ENCODE measurements at places on chromosomes 2 and 18.
A peak's percentile ranks its signal among the peaks of the same experiment; 100 is the strongest.

DNA sequence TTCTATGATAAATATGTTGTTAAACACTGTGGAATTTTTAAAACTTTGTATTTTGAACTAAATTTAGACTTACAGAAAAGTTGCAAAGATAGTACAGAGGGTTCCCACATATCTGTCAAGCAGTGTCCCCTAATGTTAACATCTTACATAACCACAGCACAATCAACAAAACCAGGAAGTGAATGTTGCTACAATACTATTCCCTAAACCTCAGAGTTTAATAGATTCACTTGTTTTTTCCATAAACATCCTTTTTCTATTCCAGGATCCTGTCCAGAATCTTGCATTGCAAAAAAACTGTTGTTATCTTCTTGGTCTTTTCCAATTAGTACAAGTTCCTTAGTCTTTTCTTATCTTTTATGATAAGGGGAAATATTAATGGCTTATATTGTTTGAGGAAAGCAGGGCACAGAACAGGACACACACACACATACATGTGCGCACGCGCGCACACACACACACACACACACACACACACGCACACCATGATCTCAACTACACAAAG is 251.1 kb upstream of the TRIB2 start:
- DNase-seq: no peak

GRCh38 chr18:59660786-59661743 is 36.2 kb downstream of the CCBE1 start:
- DNase-seq: no peak

- DNase-seq: peak; percentile 14
Observed at GRCh38 chr18:49399003-49399402, 61.4 kb downstream of the DYM start.

GRCh38 chr2:145631561-145631960 is 1111.6 kb upstream of the ZEB2 start:
- DNase-seq: no peak

DNA sequence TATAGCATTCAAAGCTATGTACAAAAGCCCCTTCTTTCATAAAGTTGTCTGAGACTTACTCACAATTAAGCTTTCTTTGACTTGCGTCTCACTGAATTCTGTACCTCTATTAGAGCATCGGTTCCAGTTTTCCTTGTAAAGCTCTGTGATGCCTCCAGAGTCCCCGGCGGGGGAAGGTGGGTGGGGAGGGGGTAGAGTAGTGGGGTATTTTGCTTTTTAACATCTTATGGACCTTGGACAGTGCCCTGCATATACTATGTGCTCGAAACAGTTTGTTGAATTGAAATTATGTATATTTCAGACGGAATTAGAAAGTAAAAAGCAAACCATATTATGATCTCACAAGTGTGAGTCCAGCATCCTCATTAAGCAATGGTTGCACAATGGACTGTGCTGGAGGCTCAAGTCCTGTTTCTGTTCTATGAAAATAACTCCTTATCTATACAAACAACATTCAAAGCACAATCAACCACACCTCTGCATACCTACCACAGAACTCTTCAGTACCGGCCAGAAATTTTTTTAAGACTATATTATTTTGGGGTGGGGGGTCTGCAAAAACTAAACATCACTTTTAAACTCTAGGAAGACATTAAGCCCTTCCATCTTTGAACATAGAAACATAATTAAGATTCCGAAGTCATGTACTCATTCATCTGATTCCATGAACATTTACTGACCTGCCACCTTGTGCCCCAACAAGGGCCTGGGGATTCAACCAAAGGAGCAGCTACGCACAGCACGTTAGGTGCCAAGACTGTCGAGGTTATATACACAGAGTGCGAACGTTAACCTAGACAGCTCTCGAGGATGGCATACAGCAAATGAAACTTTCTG is 908 bp downstream of the STAT1 start:
- DNase-seq: no peak

GRCh38 chr18:36099311-36099710 is 29.8 kb downstream of the SLC39A6 start:
- DNase-seq: no peak

DNA sequence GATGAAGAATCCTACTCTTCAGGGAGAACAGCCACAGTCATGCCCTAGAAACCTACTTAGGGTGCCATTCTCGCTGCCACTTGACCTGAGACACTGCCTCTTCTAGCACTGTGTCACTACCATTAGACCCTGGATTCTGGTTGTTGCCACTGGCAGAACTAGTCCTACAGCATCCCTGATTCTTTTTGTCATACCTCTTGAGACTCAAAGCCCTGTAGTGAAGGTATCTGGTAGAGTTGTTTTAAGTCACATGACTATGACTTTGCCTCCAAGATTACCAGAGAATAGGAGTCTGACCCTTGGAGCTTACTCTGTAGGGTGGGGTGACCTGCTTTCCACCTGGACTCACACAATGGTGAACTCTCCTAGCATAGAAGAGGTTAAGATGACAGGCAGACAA is 296.7 kb downstream of the TNS1 start:
- DNase-seq: no peak

DNA sequence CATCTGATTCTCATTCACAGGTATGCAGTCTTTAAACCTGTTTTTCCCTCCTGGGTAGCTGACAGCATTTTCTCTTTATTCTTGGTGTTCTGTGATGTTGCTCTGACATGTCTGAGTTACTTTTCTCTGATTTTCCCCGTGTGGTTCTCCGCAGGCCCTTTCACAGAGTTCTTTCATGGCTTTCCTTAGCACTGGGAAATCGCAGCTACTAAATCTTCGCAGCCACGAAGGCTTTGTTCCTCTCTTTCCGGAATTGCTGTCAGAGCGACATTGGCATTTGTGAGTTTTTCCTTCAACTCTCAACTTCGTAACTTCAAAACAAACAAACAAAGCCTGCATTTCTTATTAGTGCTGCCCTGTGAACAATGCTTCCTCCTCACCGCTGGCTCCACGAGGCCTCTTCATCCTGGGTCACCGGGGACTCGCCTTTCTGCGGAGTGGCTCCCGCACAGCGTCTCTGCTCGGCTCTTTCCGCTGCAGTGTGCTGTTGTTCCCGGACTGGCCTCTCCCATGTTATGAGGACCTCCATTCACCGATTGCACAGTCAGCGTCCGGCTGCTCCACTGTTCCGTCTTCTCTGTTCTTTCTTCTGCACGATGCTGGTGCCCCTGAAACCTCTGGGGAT is 16.1 kb downstream of the COLEC11 start:
- DNase-seq: no peak

DNA sequence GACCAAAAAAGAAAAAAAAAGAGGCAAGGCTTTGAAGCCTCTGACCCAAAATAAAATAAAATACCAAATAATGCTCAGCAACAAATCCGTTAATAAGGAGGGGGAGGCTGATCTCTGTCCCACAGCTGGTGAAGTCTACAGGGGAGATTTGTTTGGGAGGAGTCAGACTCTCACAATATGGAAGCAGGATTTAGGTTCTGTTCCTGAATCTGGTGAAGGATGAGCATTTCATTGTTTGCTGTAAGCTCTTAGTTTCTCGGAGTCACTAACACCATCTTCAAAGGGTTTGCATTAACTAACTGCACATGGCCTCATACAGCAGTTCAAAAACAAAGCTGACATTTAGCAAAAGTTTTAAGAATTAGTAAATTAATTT is 339.4 kb upstream of the TNP1 start:
- no peak for DNase-seq

DNA sequence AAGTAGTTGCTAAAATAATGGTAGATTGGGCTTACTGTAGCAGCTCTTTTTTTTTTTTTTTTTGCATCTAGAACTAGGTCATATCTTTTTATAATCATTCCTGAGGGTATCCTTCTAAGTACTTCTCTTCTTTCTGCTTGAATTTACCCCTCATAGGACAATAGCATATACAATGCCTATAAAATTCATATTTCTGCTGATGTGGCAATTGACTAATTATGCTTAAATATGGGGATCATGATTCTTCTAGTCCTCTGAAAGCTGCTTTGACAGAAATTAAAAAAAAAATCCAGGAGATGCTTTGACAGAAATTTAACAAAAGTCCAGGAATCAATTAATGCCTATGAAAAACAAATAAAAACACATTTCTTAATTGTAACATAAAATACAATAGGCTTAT is 358.4 kb downstream of the CCDC85A start:
- DNase-seq: no peak

DNA sequence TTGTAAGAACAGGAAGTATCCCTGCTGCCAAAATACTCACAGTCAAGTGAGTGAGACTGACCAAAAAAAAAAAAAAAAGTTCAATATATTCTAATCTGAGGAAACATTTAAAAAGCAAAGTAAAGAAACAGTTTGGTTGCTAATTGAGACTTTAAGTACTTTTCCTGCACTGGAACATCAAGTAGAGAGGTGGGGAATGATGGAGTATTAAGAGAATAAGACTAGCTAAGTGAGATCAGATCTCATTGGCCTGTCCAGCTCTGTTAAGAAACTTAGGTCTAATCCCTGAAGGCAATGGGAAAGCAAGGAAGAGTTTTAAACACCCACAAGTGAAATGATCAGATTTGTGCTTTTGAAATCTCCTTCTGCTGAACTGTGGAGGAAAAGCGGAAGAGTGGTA is 27.8 kb upstream of the MAP4K3 start:
- no peak for DNase-seq

DNA sequence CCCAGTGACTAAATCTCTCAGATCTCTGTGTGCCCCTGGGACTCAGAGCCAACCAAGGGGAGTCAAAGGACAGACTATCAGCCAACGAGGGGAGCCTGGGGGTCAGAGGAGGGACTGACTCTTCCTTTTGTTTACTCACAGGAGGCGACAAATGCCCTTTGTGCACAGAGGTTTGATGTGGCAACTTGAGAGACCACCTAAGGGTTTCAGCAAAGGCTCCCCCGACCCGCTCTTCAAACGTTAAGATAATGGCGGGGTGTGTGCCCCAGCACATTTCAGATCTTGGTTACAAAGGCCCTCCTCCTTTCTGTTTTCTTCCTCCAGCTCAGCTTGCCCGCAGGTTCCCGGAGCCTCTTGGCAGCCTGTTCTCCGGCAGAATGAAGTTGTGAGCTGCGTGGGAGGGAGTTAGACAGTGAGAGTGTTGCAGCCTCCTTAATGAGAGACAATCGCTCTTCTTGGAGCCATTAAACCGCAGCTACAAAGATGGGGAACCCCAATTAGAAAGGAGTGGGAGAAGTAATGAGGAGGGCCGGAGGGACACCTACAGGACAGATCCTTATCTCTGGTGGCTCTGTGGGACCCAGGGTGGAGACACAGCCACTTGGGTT is 76.2 kb downstream of the KIAA2012 start:
- no peak for DNase-seq

DNA sequence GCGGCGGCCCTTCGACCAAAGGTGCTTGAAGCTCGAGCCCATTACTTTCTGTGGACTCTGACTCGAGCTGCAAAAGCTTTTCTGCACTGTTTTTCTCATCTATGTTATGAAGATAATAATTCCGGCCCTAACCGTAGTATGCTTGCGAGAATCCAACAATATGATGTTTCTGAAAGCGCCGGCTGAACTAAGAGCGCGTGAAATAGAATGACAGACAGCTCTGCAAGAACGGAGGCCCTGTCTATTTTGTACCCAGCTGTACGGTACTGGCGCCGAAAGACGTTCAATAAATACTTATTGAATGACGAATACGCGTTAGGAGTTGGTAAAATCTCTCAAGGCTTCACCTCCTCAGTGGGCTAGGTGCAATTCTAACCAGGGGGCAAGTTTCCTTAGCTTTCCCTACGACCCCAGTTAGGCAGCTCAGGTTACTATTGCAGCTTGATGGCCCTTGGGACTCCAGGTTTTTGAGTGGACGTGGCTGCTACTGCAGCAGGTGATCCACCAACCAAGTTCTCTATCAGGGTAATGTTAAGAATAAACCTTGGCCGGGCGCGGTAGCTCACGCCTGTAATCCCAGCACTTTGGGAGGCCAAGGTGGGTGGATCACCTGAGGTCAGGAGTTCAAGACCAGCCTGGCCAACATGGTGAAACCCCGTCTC is 570 bp downstream of the SCRN3 start:
- DNase-seq: no peak

DNA sequence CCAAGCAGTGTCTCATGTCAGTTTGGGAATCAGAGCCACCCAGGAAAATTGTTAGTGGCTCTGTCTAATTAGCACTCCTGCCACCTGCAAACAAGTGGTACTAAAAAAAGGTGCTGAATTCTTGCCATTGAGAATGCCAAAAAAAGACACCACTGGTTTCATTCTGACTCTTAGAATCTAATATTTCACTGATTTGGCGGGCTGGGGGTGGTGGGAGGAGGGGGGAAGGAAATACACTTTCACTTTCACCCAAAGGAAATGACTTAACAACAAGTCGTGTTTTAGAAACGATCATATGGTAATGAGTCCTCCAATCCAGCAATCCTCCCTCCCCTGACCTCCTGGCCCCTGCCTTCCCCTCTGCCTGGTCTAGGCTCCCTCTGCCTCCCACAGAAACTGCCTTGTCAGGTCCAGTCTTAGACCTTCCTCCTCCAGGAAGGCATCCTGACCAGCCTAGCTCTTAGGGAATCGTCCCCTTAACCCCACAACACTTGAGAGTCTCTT is 4.4 kb upstream of the KLHL29 start:
- peak; percentile 38 for DNase-seq

- DNase-seq: no peak
Observed at GRCh38 chr2:178700136-178700535, 107.1 kb downstream of the TTN start.

- DNase-seq: no peak
Observed at GRCh38 chr18:59278793-59279192, 5.5 kb upstream of the RAX start.

DNA sequence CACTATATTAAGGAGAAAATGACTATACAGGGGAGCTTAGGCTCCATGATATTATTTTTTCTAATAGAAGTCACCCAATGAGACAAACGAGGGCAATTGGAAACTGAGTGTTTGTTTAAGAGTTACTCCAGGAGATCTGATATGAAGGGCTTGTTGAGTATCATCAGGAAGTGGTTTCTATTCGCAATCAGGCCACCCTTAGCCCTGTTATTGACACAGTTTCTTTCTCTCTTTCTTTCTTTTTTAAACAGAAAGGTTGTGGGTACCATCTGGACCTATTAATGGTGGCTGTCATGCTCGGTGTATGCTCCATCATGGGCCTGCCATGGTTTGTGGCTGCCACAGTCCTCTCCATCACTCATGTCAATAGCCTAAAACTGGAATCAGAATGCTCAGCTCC is 117.3 kb downstream of the DPP4 start:
- DNase-seq: peak; percentile 46

DNA sequence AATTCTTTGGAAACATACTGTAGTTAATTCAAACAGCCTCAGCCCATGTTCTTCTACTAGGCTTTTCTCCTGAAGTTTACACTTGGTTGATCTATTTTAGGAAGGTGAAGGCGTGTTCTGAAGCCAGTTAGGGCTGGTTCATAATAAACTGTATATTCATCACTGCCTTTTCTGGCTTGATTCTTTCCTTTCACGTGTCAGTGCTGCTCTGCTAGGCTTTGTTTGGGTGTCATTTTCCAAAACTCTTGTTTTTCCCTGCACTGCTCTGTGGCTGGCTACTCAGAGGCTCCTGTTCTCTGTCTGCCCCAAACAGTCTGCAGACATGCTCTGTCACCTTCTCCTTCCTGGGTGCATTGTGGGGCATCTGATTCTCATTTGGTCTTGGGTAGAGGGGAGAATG is 136.1 kb downstream of the PARD3B start:
- DNase-seq: no peak
